ENCODE measurements at places on chromosomes 16 and 17.

- DNase-seq, result no peak
Measured at GRCh38 chr16:81544261-81544660, 99.7 kb downstream of the CMIP start.

GRCh38 chr16:57304169-57305061 is 19.9 kb upstream of the PLLP start:
- DNase-seq, result peak; percentile 89

DNA sequence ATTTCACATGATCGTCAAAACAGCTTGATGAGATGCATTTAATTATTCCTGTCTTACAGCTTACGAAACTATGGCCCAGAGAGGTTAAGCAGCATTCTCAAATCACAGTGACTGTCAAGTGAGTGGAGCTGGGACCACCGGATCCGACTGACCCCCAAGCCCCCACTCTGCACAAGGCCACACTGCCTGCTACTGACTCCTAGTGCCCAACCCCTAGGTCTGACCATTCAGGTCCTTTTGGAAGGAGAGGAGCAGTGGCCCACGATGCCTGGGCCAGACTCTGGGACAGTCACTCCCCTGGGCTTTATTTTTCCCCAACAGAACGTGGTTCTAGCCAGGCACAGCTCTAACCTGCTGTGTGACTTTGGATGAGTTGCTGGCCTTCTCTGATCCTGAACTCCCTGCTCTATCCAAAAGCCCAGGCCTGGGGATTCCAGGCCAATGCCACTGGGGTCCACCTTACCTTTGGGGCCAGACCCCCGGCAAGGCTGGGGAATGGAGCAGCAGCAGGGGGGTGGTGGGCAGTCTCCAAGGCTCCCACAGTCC is 9.9 kb downstream of the TSPOAP1 start:
- no peak for DNase-seq

GRCh38 chr17:31857920-31858641 is 963 bp downstream of the COPRS start:
- no peak for DNase-seq

- DNase-seq, result peak; percentile 12
Measured at GRCh38 chr16:79429381-79430190, 171.0 kb downstream of the MAF start.

DNA sequence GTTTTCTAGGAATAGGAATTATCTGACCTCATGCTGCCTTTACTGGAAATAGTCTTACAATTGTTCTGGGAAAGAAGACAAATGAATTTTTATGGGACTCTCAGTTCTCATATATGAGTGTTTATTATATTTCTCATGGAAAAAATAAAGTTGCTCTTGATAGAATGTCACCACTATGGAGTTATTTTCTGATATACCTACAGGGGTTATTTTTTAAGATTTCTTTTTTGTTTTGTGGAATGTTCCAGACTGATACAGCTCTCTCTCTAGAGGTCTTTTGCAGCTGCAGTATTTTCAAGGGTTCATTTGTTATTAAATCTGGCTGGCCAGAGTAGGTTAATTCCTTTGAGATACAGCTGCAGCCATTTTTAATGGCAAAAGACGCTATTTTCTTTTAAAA is 100.7 kb downstream of the ABCA8 start:
- DNase-seq, result no peak

DNA sequence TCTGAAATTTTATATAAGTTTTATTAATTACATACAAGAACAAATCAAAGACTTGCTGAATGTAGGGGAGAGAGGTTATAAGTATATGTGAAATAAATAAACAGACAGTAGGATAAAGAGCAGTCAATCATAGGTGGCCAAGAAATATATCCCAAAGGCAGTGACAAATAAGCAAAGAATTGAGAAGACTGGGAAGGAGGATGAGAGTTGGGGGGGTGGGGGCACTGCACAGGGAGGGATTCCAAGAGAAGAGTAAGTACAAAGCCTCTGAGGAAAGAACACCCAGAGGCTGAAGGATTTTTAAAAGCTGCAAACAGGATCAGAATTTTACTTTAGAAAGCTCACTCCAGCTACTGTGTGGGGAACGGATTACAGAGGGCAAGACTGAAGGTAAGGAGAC is 2.8 kb downstream of the PELP1 start:
- no peak for DNase-seq

DNA sequence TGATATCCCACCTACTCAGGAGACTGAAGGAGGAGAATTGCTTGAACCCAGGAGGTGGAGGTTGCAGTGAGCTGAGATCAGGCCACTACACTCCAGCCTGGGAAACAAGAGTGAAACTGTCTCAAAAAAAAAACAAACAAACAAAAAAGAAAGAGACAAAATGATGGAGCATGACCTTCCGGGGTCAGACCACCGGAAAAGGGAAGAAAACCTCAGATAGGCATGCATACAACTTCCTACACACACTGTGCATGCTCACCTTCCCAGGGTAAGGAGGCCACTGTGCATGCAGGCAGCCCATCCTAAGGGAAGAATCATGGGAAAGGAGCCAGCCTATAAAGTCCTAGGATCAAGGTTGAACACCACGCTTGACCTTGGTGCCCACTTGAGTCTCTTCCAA is 9.6 kb upstream of the MAPK3 start:
- no peak for DNase-seq

- DNase-seq, result no peak
Measured at GRCh38 chr16:1030473-1030901, 42.1 kb upstream of the SSTR5 start.

DNA sequence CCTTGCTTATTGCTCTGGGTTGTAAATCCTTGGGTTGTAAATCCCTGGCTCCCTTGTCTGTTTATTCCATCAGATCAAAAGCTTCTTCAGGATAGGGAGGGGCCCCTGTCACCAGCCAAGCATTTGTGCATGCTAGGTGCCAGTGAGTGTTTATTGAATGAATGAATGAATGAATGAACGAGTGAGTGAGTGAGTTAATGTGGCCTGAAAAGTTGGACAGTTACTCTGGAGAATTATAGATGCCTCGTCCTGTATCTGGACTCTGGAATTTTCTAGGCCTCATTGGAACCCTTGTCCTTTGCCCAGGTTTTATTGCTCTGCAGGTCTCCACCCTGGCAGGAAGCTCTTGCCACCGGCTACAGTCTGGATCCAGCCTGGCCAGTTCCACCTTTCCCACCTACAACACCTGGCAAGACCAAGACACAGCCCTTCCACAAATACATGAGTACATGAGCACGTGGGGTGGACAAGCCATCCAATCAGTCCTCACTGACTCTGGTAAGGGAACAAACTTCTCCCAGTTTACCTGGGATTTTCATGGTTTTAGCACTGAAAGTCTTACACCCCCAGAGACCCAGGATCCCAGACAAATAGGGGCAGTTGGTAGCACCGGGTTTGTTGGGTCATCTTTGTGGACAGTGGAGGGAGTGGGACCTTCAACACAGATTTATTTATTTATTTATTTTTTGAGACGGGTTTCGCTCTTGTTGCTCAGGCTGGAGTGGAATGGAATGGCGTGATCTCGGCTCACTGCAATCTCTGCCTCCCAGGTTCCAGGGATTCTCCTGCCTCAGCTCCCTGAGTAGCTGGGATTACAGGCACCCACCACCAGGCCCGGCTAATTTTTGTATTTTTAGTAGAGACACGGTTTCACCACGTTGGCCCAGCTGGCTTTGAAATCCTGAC is 14.7 kb upstream of the CDH1 start:
- no peak for DNase-seq

DNA sequence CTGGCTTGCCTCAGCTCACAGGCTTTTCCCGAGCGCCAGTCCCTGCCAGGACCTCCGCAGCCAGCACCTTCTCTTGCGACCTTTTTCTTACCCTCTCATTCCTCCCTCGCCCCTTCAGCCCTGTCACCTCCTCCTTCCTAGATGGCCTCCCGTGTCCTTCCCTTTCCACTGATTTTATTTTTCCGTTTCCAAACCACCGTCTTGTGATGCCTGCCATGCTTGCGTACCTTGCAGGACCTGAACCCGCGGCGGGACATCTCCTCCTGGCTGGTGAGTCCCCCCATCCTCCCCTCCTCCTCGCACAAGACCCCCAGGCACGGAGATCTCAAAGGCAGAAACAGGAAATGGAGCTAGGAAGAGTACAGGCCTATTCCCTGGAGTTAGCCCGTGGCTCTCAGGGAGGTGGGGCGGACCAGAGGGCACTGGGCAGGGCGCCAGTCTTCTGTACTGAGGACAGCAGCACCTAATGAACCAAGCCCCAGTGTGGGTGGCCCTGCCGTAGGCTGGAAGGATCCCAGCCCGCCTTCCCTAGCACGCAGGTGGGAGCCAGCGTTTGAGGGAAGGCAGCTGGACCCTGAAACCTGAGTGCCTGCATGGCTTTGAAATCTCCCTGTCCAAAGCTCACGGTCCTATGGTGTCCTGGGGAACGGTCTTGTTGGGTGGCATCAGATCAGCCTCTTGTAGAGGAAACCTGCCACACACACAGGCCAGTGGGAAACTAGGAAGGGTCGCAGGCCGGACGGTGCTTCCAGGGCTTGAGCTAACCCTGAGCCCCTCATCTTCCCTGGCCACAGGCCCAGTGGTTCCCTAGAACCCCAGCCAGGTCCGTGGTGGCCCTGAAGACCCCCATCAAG is 612 bp downstream of the CISD3 start:
- peak; percentile 73 for DNase-seq

DNA sequence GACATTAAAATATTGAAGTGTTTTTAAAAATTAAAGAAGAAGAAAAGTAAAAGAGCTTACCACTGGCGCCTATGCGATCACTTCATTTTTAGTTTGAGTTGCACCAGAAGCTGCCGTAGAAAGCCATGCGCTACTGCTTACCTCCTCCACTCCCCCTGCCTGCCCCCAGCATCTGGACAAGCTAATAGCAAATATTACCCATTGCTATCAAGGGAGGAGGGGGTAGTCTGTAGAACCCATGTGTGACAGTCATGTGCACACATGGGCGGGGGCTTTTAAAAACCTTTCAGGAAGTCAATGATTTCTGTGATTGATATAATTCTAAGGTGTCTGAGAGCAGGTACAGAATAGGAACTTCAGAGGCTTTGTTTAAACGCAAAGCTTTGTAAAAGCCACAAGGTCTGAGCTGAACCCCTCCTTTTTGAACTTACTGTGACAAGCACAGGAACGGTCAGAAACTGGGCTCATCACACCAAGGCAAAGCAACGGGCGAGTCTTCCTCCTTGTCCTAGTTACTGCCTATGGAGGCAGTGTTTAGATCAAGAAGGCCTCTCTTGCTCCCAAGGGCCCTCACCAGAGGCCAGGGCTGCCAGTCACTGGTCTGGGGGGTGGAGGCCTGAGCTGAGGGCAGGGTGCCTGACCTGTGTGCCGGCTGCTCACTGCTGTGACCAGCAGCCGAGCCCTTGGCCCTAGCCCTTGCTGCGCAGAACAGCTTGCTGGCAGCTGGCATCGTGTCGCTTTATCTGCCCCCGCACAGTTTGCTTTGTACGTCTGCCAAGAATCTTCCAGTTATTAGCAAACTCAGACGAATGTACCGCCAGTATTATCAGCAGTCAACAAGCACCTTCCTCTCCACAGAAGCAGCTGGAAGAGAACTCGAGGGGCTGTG is 15.0 kb downstream of the GINS2 start:
- DNase-seq, result peak; percentile 72

DNA sequence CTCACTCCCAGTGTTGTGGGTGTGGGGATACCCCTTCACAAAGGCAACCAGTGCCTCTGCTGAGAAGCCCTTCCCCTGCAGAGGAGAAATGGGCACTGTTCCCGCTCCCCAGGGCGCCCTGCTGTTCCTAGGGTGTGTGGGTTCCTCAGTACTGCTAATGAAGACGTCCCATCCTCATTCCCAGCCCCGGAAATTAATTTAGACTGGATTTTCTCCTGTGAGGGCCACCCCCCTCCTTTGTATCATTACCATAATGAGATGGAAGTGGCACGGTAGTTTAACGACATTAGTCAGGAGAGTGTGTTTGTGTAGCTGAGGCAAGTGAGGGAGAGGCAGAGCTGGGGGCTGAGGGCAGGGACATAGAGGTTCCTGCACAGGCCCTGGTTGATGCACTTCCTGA is 53.2 kb downstream of the PIPOX start:
- no peak for DNase-seq

DNA sequence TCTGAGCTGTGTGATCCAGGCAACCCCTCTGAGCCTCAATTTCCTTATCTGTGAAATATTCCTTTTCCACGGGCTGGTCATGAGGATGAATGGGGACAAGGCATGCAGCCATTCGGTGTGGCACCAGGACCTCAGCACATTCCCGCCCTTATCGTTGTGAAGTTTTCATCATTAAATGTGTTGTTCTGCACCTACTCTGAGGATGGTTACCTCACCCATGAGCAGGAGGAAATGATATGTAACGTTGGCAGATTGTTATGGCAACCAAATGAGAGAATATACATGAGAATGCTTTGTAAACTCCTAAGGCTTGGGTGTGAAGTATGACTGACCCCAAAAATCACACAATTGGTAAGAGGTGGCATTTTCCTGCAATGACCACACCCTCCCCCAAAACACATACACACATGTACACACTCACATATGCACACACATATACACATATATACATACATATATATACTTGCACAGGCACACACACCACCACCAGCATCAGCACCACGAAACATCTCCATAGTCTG is 39.5 kb downstream of the SMARCE1 start:
- no peak for DNase-seq

DNA sequence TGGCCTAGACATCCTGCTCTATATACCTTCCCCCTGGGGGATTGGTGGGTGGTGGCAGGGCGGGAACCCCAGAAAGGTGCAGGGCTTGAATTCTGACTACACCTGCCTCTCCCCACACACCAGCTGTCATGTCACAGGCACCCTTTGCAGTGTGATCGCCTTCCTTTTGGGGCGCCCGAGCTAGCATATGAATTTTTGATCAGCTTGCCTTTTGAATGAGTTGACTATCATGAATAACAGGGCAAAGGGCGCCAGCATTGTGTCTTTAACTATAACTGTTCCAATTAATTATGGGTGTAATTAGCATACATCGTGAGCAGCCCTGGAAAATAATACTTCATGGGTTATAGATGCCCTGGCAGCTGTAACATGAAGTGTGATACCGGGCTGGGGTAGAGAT is 72.7 kb downstream of the CYLD start:
- DNase-seq, result no peak

- no peak for DNase-seq
Measured at GRCh38 chr17:29049541-29050145, 6.7 kb downstream of the PIPOX start.

- no peak for DNase-seq
Measured at GRCh38 chr17:73723317-73723716, 79.1 kb upstream of the SDK2 start.

DNA sequence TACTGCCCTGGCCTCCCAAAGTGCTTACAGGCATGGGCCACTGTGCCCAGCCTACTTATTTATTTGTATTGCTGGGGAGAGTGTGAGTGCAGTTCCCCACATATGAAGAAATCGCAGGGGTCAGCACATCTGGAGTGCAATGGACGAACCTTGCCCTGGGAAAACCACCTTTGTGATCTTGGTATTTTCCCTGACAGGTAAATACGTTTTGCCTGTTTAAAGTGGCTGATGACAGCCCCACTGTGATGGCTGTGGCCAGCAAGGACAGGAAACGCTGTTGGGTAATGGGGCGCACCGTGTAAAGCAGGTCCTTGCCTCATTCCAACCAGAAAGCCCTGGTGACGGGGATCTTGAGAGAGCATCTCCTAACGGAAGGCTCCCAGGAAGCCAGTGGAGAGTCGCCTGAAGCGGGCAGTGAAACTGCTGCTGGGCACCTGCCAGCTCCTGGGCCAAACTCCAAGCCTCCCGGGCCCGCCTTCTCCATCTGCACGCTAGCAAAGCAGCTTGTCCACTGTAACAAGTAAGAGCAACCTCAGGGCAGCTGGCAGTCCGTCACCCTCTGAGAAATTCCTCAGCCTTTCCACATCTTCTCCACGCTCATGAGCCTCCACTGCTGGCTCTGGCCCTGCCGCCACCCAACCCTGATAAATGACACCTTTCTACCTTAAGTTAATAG is 17.5 kb downstream of the EMC8 start:
- DNase-seq, result peak; percentile 93
